ENCODE measurements at places on chromosomes 3 and 15. TPM values are rescaled to one million over a fixed set of nuclear protein-coding genes. Genes with fewer than 3 reads are reported as not detected.

NFKBIZ gene
- total RNA-seq = 62.1 TPM

CD200R1 gene
- total RNA-seq = 1.4 TPM

SLC12A1 gene
- not detected for total RNA-seq

NSMCE3 gene
- 10.5 TPM for total RNA-seq

LZTFL1 gene
- total RNA-seq = 4.7 TPM

CPNE4 gene
- total RNA-seq = not detected

SMCO1 gene
- not detected for total RNA-seq

ZNF385D gene
- total RNA-seq = not detected

DNASE1L3 gene
- total RNA-seq = not detected

ROPN1B gene
- not detected for total RNA-seq

C2CD4A gene
- total RNA-seq = 1.0 TPM

REC114 gene
- total RNA-seq = not detected

ASB14 gene
- total RNA-seq = not detected

IL12A gene
- total RNA-seq = not detected

ALPK3 gene
- total RNA-seq = 0.04 TPM

SIDT1 gene
- total RNA-seq = 24.0 TPM

GHRL gene
- total RNA-seq = 0.22 TPM

RYR3 gene
- not detected for total RNA-seq

WDR72 gene
- not detected for total RNA-seq

ITGB5 gene
- total RNA-seq = 0.41 TPM

FBXO40 gene
- not detected for total RNA-seq

ANKRD34C gene
- total RNA-seq = not detected

PRR20G gene
- not detected for total RNA-seq

RPL39L gene
- 12.1 TPM for total RNA-seq

EFCC1 gene
- total RNA-seq = 0.16 TPM
